ENCODE measurements at places on chromosomes 2 and 18.

- no peak for DNase-seq
These were observed 8.9 kb upstream of the REL start for GRCh38 chr2:60872510-60872928.

DNA sequence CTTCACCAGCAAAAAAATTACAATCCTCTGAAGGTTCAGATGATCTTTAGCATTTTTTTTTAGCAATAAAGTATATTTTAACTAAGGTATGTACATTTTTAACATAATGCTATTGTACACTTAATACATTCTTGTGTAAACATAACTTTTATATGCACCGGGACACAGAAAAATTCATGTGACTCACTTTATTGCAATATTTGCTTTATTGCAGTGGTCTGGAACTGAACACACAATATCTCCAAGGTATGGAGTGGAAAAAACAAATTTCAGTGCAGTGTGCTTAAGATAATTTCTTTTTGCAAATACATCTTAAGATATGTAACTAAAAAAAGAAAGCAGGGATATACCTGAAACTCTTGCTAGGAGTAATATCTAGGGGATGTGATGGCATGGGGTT lies 5.1 kb upstream of the TWSG1 start:
- DNase-seq, result no peak

DNA sequence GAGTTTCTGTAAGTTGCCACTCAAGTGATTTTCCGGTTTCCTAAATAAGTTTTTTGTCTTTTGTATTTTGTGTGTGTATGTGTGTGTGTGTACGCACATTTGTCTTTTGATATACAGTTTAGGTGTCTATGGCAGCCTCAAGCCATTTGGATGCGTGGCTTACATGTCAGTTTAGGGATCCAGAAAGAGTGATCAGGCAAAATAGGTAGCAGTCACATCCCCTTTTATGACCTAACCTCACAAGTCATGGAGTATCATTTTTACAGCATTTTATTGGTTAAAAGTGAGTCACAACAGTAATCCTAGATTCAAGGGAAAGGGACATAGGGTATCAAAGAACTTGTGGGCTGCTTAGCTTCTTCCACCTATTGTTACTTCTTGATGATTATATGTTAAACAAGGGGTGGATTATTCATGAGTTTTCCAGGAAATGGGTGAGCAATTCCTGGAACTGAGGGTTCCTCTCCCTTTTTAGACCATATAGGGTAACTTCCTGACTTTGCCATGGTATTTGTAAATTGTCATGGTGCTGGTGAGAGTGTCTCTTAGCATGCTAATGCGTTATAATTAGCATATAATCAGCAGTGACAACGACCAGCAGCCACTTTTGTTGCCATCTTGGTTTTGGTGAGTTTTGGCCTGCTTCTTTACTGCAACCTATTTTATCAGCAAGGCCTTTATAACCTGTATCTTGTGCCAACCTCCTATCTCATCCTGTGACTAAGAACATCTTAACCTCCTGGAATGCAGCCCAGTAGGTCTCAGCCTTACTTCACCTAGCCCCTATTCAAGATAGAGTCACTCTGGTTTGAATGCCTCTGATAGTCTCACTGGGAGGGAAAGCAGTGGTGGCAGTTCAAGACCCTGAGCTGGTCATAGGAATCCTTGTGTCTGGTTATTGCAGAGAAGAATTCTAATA lies 8.6 kb upstream of the SOCS6 start:
- DNase-seq, result no peak

DNA sequence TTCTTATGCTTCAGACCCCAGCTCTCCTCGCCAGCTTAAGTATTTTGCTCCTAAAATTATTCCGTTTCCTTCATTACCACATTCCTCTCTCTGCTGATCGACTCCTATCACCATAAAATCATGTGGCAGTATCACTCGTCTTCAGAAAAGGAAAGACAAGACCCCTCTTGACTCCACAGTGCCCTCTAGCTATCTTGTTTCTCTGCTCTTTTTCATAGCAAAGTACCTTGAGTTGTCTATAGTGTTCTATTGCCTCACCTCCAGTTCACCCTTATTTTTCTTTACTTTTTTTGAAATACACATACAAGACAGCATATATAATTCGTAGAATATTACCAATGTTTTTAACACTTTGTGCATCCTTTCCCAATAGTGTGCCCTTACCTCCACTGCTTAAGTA lies 273.2 kb upstream of the SIX3 start:
- DNase-seq, result no peak

GRCh38 chr2:152481881-152482583 lies 147.1 kb downstream of the FMNL2 start:
- DNase-seq, result no peak

DNA sequence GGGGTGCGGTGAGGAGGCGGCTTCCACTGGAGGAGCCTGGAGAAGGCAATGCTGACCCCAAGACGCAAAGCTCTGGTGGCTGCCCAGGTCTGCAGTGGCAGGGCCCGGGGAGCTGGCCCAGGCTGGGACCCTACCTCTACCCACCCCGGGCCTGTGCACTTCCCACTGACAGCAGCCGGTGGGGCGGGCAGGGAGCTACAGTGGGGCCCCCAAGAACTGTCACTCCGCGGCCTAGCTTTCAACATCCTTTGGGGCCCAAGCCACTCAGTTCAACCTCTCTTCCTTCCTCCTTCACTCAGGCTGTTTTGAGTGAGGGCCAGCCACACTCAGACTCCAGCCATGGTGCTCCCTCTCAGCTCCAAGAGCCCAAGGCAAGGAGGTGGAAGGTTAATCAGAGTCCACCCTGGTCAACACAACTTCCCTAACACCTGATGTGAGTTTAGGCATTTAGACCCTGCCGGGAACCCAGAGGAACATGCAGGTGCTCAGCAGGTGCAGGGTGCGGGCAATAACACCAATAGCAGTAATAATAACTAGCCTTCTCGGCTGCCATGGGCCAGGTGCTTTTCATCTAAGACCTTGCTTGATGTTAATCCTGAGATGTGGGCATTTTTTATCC lies 93.6 kb downstream of the ZFP36L2 start:
- DNase-seq, result peak; percentile 76

DNA sequence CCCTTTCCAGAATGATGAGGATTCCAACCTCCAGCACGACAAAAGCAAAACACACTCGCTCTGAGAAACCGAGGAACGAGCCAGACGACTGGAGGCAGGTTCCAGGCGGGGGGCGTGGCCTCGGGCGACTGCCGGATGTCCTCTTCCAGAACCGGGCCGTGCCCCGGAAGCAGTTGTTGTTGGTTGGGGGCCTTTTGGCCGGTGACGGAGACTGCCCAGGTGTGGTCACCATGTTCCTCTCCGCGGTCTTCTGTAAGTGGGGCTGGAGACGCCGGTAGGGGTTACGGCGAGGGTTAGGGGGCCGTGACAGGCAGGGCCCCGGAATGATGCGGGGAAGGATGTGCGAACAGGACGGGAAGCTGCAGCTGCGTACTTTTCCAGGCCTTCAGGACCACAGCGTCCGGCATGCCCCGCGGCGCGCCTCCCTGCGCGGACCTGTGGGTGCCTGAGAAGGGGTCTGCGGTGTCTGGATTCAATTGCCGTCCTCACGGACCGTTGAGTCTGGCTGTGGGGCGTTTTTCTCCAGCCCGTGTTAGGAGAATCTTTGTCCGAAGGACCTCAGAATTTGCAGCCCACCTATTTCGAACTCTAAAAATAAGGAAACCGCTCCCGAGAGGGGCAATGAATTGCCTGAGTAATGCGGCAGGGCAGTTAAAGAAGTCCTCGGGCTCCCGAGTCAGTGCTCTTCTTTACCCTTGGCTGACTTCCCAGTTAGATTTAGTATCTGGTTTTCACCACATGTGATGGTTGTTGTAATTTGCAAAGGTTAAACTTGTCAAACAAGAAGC lies at the start of gene MRPL33:
MRPL33 (plus strand) TSS at position 172 of the 788 bp plus-strand sequence; CDS start at position 231, 59 bp downstream.
- peak; percentile 96 for DNase-seq

- peak; percentile 21 for DNase-seq
These were observed 105.1 kb upstream of the HS6ST1 start for GRCh38 chr2:128423788-128424165.

GRCh38 chr2:41990688-41991087 lies 57.1 kb upstream of the PKDCC start:
- no peak for DNase-seq

- DNase-seq, result no peak
These were observed 145.6 kb upstream of the EPAS1 start for GRCh38 chr2:46151577-46151976.

DNA sequence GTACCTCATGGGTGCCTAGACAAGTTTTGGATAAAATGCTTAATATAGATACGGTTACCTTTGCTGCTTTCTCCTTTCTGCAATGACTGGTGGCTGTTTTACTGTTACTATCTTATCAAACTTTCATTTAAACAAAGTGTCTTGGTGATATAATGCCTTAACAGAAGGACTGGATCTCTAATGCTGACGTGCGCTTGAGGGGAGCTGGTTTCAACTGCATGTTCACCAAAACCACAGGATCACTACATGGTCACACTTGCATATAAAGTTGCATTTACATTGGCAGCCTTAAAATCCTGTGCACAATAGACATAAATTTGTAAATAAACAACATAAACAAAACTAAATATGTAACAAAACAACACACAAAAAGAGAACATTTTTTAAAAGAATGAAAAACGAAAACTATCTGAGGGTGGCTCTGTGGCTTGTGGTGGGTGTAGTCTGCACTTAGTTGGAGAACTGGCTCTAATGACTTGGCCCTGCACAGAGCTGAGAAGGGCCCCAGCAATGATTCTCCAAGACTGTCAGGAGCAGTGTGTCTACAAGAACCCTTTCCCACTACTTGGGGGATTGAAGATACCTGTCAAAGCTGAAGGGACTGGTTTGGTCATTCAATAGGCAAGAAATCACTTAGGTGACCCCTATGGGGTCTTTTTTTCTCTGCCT lies 135.5 kb downstream of the UXS1 start:
- DNase-seq, result peak; percentile 56

All from activated CD8-positive, alpha-beta memory T cell treated with anti-CD3 and anti-CD28 coated beads for 24 hours (primary cell).